ENCODE measurements at places on chromosomes 11 and 22. TPM values are rescaled to one million over a fixed set of nuclear protein-coding genes. Genes with fewer than 3 reads are reported as not detected.

GRCh38 chr22:36775586-36775963 lies 344 bp downstream of the IFT27 start:
- DNase-seq = no peak

- DNase-seq = no peak
Observed at GRCh38 chr11:33533386-33534052, 167.1 kb downstream of the C11orf91 start.

DNA sequence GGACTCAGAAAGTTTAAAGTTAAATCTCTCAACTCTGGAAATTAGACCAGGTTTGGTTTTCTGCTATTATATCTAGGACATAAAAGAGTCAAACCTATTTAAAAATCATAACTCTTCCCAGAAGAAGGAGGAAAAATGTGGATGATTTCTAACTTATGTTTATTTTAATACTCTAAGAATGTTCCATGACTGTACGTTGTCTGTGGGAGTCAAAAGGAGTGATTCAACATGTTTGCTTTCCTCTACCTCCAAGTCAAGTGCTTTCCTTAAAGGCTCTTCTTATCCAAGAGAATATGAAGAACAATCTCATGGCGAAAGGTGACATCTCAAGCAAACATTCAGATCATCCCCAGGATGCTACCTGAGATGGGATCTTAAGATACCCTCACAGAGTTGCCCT lies 21.6 kb downstream of the OR51E1 start:
- no peak for DNase-seq

The MMP12 gene
- polyA plus RNA-seq = not detected
